ENCODE measurements at places on chromosomes 6 and 20. TPM values are rescaled to one million over a fixed set of nuclear protein-coding genes. Genes with fewer than 3 reads are reported as not detected.

C6orf58 gene
- total RNA-seq = 0.09 TPM

TNXB gene
- 0.85 TPM for total RNA-seq

GTSF1L gene
- total RNA-seq = not detected

AVP gene
- total RNA-seq = not detected

SOX18 gene
- total RNA-seq = 1.9 TPM

COL9A1 gene
- not detected for total RNA-seq

RIPPLY2 gene
- 0.46 TPM for total RNA-seq

COL12A1 gene
- total RNA-seq = 5.4 TPM

MYCT1 gene
- total RNA-seq = not detected

CFAP206 gene
- 0.31 TPM for total RNA-seq

TMEM170B gene
- total RNA-seq = 0.72 TPM

IRAK1BP1 gene
- total RNA-seq = 0.62 TPM

Measured in A549 treated with dexamethasone at 1 μM for 4 hours (cell line).